AG08395 (cell line): ENCODE measurements at places on chromosomes 16 and 17.

- no peak for DNase-seq
These were observed 31.5 kb upstream of the B4GALNT2 start for GRCh38 chr17:49101054-49101534.

DNA sequence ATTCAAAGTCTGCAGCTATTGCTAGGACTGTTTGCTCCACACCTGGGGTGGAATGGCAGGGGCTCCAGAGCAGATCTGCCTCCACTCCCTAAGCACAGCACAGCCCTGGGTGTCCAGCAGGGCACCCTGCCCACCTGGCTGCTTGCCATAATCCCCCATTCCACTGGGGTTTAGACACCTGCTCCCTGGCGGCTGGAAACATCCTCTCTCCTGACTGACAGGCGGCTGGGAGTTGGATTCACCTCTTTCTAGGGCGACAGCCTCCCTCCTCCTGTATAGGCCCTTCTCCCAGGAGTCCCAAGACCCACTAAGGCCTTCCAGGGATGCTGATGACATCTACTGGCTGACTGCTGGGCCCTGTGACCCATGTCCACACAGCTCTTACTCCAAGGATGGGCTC is 18.0 kb downstream of the HDAC5 start:
- no peak for DNase-seq

- peak; percentile 8 for DNase-seq
These were observed 33.8 kb upstream of the GHDC start for GRCh38 chr17:42227849-42228700.

DNA sequence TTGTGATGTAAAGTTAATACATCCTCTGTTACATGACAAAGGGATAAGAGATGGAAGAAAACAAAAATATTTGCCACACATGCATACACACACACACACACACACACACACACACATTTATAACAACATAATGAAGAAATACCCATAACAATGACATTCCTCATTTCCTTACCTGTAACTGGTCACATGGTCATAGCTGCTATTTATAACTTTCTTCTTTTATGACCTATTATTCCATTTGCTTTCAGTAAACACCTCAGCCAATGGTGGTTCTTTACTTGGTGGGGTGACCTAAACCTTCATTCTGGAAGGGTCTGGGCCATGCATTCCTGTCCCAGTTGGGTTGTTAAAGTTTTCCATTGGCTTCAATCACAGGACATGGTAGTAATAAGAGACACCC is 5.3 kb downstream of the MT2A start:
- no peak for DNase-seq

- peak; percentile 31 for DNase-seq
These were observed 82.5 kb upstream of the TNRC6C start for GRCh38 chr17:77875881-77876509.

- no peak for DNase-seq
These were observed 23.2 kb downstream of the COX11 start for GRCh38 chr17:54945231-54945630.

DNA sequence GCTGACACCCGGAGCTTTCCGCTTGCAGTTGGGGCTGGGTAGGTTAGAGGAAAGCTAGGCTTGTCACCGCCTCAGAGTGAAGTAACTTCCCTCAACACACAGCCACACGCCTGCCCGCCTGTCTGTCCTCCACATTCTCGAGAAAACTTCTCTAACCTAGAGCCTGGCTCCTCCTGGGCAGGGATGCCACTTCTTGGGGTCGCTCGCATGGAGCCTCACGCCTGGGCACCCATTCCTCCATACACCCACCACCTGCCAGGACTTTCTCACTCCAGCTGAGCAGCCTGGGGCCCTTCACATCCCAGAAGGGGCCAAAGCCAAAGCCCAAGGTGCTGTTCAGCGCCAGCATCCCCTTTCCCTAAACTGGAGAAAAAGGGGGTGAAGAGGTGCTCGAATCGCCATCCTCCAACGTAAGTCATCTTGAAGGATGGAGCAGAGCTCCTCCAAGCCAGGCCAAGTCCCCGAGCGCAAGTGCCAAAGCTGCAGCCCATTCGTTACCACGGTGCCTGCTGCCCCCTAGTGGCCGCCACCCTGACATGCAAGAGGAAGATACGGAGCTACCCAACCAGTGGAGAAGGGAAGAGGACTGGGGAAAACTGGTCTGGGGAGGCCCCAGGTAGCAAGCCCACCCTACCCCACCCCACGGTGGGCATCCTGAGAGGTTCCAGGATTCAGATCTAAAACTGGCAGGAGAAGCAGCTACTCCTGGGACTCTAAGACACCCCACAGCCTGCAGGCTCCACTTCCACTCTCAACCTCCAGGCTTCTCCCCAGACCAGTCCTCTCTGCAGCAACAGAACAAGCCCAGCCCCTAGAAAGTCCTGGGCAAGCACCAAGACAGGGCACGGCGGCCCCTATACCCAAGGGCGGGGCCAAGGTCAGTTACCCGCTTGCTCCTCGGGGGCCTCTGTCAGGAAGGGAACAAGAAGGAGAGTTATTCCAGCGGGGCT is 63.1 kb downstream of the MYO18A start:
- DNase-seq, result peak; percentile 69

GRCh38 chr17:50785946-50786570 is 18.7 kb upstream of the ANKRD40CL start:
- peak; percentile 56 for DNase-seq

GRCh38 chr16:74778646-74779045 is 4.0 kb upstream of the FA2H start:
- DNase-seq, result no peak

GRCh38 chr16:67388191-67388590 is 5.1 kb downstream of the TPPP3 start:
- no peak for DNase-seq

DNA sequence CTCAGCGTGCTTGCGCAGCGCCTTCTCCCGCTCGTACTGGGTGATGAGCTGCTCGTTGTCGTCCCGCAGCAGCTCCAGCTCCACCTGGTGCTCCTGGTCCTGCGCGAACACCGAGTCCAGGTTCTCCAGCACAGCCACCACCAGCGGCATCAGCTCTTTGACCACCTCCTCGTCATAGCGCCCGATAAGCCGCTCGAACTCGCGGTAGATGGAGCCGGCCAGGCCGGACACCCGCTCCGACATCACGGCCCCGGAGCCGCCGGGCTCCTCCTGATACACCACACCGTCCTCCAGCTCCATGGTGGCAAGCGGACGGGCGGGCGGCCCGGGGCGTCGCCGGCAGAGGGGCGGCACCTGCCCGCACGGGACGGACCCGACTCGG is 320 bp downstream of the SPAG9 start:
- no peak for DNase-seq

GRCh38 chr17:20046629-20047028 is 37.5 kb downstream of the SPECC1 start:
- DNase-seq, result no peak

- DNase-seq, result no peak
These were observed 44.1 kb downstream of the GRB7 start for GRCh38 chr17:39781861-39782213.

GRCh38 chr17:35080536-35080935 is 17.0 kb upstream of the RFFL start:
- DNase-seq, result no peak

- DNase-seq, result no peak
These were observed 8.1 kb downstream of the ANKRD11 start for GRCh38 chr16:89482150-89482816.

- no peak for DNase-seq
These were observed 233.3 kb downstream of the XYLT1 start for GRCh38 chr16:17237350-17237944.

DNA sequence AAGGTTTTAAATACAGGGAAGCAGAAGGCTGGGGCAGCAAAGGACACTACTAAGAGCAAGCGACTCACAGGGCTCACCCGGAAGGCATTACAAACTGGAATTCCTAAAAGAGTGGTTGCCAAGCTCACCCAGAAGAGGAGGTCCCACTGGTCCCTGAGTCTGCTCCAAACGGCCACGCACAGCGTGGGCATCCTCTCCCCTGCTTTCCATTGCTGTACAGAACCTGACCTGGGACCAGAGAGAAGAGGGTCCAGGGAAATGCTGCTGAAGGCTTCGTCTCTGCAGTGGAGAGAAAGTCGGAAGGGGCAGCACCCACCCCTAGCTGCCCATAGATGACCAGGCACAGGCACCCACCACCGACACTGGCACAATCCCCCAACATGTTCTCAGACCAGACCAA is 67.2 kb downstream of the ADCY9 start:
- no peak for DNase-seq

GRCh38 chr17:74252211-74252610 is 21.8 kb upstream of the DNAI2 start:
- no peak for DNase-seq

- DNase-seq, result no peak
These were observed 504 bp downstream of the MAZ start for GRCh38 chr16:29806641-29807425.

DNA sequence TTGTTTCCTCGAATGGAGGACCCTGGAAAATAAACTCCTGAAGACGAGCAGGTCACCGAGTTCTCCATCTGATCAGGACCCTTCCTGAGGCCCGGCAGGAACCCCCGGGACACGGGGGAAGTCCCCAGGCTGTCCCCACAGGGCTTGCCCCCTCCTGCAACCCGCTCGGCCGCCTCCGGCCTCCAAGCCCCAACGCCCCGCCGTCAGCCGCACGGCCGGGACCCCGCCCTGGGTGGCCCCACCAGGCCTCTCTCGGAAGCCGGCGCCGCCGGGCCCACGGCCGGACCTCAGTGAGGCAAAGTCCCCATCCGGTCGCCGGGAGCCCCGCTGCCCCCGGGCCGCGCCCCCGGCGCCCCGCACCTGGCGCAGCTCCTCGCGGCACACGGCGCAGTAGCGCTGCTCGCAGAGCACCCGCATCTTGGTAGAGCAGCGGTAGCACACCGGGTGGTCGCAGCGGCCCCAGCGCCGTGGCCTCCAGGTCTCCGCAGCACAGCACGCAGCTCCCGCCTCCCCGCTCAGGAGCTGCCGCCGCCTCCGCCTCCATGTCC is 383 bp downstream of the ZNF598 start:
- no peak for DNase-seq

DNA sequence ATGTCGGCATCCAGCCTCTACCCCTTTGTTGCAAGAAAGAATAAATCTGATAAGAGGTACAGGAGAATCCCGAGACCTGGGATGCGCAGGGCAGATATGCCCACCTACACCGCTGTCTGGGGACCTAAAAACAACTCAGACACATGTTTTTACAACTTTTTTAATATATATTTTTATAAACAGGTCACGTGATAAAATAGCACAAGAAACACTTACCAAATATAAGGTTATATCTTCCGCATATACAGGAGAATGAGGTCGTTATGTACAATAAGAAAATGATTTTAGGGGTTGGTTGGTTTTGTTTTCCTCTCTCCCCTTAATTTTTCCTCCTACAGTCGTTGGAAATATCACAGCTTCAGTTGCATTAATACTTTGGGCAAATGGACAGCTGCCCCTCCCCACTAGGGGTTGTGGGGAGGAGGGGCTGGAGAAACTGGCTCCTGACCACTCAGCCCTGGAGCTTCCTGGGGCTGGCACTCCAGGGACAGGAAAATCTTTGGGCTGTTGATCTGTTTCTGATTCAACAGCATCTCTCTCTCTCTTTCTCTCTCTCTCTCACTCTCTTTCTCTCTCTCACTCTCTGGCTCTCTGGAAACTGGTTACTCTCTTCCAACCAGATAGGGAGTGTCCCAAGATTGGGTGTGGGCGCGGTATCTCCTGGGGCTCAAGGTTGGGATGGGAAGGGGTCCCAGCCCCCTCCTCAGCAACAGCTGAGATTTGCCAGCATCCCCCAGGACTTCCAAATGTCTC is 2.3 kb upstream of the WDR24 start:
- no peak for DNase-seq

GRCh38 chr16:1048442-1049112 is 24.0 kb upstream of the SSTR5 start:
- peak; percentile 67 for DNase-seq

- no peak for DNase-seq
These were observed 20.8 kb upstream of the MYO15B start for GRCh38 chr17:75566834-75567233.

GRCh38 chr16:66927918-66928649 is 2.7 kb upstream of the RRAD start:
- no peak for DNase-seq

DNA sequence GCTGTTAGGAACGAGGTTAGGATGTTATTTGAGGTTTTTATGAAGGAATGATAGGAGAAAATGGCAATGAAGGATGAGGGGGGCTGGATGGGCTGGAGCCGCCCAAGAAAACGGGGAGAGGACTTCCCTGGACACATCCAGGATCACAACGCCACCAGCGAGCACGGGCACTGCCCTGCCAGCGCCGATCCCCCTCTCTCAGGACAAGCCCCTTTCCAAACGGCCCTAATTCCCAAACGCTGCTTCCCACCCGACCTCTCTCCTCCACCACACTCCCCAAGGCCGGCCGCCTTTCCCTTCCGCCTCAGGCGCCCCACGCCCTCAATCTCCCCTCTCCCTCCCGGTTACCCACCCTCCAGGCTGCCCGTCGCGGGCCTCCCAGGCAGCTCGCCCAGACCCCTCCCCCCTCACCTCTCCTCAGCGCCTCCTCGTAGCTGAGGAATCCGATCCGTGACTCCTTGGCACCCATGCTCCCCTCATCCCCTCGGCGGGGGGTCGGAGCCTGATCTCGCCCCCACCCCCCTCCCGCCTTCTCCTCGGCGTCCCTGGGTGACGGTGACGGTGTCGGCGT is 377 bp downstream of the USP32 start:
- DNase-seq, result no peak

DNA sequence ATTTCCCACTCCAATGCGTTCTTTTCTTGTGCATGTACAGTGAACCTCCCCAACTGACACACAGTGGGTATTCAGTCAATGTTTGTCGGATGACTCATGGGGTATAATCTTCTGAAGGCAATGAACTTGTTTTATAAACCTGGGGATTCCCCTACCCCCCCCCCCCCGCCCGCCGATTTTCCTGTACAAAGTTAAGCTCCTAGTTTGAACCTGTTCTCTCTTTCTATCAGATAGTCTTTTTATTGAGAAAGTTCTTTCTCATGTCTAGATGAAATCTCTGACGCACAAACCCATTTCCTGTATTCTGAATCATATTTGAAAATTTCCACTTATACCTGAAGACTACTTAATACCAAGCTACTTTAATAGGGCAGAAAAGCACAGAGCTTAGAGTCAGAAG is 338.3 kb downstream of the CA10 start:
- DNase-seq, result no peak

DNA sequence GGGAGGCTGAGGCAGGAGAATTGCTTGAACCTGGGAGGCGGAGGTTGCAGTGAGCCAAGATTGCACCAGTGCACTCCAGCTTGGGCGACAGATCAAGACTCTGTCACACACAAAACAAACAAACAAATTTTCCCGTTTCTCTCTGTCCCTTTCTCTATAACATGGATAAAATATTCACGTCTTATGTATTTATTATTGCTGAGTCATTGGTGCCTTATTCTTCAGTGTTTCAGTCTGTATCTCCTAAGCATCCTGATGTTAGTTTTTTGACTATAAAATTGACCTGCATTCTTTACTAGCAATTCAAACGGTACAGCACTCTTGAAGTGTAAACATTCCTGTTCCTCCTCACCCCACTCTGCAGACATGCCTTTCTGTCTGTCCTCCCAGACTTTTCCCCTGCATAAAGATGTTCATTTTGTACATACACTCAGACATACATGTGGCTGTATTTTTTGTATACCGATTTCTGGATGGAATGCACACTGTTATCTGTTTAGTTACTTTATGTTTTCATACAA is 16.4 kb downstream of the DHODH start:
- no peak for DNase-seq

- peak; percentile 96 for DNase-seq
These were observed at the start of gene KRABD2 for GRCh38 chr17:8376271-8377067. Gene KRABD2, minus strand, starts transcription at chr17:8376704.

GRCh38 chr16:11268921-11269375 is at the start of gene TNP2:
Gene TNP2, minus strand, starts transcription at chr16:11269325. Its CDS starts 63 bp downstream, at chr16:11269262.
- no peak for DNase-seq
